ENCODE measurements at places on chromosomes 3 and 15.

DNA sequence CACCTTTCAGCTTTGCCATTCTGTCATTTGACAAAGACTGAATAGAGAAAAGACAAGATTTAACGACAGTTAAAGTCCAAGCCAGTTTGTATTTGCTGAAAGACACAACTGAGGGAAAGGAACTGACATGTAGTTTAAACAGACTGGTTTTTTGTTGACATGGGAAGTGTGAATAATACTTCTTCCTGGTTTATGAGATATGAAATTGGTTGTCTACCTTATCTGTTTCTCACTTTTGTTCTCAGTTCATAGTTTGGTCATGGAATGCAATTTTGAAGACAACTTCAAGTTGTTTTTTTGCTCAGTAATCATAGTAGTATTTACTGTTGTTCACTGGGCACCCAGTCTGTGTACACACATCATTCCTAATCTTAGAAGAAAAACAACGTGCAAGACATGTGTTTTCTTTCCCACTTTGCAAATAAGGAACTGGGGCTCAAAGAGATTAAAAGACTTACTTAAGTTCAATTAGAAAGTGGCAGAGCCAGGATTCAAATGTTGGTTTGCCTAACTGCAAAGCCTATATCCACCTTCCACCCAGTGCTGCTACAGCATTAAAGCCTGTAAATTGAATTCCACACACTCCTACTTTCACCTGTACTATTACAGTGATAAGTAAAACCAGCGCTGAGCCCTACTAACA, 103.5 kb downstream of the LPP start:
- DNase-seq: no peak

GRCh38 chr3:65581313-65581712, 457.4 kb downstream of the MAGI1 start:
- DNase-seq: no peak

DNA sequence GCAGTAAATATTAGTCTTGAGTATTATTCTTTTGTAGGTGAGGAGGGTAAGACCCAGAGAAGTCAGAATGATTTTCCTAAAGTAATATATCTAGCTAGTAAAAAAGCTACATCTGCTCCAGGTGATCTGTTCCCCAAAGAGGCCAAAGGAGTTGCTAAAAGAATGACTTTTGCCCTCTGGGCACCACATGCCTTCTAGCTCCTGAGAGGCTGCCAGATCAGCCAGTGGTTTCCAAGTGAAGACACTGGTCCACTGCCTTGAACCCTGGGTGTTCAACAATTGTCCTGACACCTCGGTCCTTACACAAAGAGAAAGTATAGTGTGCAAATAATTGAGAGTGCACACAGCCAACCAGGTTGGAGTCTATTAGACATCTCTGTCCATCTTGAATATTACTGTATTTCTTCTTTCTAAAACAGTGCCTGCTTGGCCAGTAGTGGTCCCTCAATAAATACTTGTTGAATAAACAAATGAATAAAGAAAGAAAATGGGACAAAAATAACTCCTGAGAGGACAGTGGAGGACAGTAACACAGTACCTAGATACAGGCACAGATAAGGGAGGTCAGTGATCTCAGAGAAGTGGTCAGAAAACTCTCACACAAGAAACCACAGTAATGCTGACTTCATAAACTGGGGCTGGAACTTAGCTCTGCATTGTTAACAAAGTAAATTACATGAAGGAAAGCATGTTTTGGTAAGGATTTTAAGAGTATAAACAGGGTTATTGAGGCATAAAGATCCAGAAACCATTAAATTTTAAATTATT, 56.6 kb upstream of the CSTA start:
- no peak for DNase-seq

- DNase-seq: peak; percentile 39
These were observed 21.6 kb upstream of the PAK6 start for GRCh38 chr15:40217166-40217824.

DNA sequence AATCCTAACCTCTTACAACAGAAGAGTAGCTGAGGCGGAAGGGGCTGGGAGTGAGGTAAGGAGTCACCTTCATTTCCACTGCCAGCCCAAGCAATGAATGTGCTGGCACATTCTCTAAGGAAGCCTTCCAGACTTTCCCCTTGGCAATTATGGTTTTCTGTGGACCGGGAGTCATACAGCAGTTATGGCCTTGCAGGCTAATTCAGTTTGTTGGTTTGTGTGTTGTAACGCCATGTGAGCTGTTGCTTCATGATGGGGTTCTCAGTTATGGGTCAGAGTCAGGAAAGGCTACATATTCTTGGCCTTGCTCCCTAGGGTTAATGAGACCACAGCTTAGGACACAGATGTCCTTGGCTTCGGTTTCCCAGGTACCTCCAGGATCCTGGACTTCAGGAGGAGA, 137.0 kb downstream of the ADAMTS17 start:
- no peak for DNase-seq

DNA sequence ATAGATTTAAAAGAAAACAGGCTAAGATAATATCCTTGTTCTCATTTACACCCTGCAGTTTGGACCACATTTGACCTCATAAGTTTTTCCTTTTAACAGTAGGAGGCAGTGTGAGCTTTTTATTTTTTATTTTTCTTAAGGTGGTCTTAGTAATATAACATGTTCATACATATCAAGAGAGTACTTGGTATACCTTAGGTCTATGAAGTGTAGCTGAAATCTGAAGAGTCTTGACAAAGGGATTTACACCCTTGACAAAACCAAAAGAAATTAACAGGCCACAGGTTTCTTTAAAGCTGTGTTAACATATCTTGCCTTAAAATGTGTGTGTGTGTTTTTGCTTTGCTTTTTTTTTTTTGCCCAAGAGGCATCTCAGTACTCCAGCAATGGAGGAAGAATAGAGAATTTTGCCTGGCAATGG, 3.2 kb downstream of the RAP2B start:
- no peak for DNase-seq

- DNase-seq: no peak
These were observed 150.7 kb downstream of the OPA1 start for GRCh38 chr3:193743702-193744047.

- no peak for DNase-seq
These were observed 131.8 kb downstream of the SMAD6 start for GRCh38 chr15:66833803-66834202.

- DNase-seq: no peak
These were observed 683.6 kb upstream of the ROBO1 start for GRCh38 chr3:80451393-80451792.

DNA sequence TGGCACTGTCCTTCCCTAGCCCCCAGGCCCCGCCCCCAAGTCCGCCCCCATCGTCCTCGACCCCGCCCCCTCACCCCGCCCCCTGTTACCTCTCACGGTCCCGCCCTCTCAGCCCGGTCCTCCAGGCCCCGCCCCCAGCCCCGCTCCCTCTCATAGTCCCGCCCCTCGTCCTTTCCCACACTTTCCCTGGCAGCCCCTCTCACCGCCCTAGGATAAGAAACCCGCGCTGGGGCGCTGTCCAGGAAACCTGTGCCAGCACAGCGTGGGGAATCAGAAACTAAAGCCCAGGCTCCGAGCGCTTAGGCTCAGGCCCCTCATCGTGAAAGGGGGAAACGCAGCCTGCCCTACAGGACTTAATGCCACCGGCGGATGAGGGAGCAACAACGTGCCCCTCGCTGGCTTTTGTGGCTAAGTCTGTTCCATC, 20.9 kb downstream of the TRPM1 start:
- no peak for DNase-seq

DNA sequence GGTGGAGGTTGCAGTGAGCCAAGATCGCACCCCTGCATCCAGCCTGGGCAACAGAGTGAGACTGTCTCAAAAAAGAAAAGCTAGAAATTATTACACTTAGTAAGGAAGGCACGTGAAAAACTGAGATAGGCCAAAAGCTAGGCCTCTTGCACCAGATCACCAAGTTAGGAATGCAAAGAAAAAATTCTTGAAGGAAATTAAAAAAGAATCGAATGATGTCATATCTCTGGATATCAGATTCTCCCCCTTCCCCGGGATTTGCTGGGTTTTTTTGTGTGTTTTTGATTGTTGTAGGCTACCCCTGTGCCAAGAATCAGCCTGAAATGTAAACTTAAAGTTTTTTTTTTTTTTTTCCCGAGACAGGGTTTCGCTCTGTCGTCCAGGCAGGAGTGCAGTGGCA, 17.4 kb downstream of the PTPN23 start:
- no peak for DNase-seq

All from stimulated activated CD4-positive, alpha-beta T cell treated with anti-CD3 and anti-CD28 coated beads, Interleukin-2, amount 100 ng/mL, for 24 hours (primary cell).